ENCODE measurements at places on chromosomes 1 and 21. TPM values are rescaled to one million over a fixed set of nuclear protein-coding genes. Genes with fewer than 3 reads are reported as not detected.

DNA sequence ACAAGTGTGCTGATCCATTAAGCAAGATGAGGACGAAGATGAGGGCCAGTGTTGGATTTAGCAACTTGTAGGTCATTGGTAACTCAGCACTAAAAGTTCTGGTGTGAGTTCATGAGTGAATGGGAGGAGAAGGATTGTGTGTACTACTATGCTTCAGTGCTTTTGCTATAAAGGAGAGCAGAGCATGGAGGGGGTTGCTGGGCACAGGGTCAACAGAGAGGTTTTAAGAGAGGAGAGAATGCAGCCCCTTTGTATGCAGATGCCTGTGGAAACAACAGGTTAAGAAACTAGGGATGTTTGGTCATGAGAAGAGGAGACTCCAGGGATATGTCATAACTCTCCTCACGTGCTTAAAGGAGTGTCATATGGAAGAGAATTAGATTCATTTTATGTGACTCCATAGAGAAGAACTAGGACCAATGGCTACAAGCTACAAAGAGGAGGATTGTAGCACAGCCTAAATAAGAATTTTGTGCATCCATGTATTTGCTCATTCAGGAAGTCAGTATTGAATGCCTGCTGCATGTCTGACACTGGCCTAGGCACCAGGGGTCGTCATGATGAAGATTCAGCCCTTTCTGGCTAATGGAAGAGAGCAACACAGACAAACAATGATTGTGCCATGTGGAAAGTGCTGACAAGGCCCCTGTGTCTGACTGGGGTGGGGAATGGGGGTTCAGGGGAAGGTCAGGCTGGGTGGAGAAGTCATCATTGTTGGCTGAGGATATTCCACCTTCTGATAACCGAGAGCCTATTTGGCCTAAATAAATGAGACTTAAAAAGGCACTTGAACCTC lies 53.5 kb downstream of the KIRREL1 start:
- DNase-seq = no peak

DNA sequence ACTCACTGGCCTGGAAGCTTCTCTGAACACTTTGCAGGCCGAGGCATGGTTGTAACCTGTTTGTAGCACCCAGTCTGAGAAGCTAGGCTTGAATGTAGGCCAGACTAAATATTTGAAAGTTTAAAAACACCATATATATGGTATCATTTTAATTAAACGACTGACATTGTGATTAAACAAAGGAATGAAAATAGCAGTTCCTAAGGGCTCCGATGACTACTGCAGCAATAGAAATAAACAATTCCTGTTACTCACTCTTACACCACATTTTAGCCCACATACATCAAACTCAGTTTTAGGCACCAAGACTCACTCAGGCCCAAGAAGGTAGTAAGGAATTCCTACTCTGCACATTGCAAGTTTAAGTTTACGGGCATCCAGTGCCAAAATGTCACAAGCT lies 281.2 kb downstream of the AKT3 start:
- no peak for DNase-seq

Gene KIAA0040
- 17.7 TPM for polyA plus RNA-seq

GRCh38 chr21:41854426-41854995 lies 24.6 kb downstream of the PRDM15 start:
- no peak for DNase-seq

DNA sequence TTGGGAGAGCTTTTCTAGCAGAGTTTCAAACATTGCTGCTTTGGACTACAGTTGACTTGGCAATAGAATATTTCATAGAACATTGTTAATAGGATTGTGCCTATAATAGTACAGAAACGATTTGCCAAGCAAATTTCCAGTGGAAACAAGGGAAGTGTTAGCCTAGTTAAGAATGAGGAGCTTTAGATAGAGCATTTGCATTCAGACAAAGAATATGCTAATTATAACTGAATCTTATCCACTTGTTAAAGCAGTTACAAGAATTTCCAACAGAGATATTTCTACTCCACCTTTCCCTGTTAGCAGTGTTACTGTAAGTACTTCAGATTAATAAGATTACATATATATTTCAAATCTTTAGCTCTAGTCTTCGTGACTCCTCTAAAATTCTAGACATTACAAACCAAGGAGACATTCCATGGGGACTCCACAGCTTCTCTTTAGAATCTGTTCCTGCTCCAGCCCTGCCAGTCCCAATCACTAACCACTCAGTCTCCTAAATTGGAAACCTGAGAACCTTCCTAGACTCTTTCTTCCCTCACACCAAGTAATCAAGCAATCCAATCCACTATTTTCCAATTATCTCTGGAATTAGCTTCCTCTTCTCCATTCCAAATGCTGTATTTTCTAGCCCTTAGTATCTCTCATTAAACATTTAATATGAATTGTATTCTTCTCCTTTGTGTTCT lies 141.8 kb upstream of the PBX1 start:
- DNase-seq = no peak

- DNase-seq = no peak
These were observed 2.5 kb upstream of the TTLL10 start for GRCh38 chr1:1171161-1171545.

GRCh38 chr1:10950316-10951172 lies 61.9 kb upstream of the TARDBP start:
- no peak for DNase-seq

GRCh38 chr1:17866740-17867029 lies 111.6 kb downstream of the ACTL8 start:
- no peak for DNase-seq

DNA sequence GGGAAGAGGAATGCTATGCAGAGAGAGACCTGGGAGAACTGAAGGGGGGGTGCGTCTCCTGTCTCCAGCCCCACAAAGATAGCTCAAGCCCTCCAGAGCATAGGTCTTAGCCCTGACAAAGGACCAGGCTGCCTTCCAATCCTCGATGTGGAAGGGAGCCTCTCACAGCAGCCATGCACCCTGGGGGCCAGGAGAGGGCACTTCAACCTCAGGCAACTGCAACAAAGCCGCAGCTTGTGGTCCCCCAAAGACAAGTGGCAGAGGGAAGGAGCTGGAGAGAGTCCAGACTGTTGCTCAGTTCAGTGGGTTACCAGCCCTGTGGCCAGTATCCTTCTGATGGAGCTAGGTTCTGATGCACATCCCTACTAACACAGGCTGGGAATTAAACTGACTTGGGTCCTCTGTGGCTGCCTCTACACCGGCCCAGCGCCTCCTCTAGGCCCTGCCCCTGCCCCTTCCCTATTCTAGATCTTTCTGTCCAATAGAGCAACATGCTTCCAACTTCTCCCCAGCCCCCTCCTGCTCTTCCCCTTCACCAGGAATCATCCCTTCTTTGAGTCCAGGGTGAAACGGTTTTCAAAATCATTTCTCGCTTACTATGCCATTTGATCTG lies 100.7 kb upstream of the SPATA6 start:
- peak; percentile 21 for DNase-seq

DNA sequence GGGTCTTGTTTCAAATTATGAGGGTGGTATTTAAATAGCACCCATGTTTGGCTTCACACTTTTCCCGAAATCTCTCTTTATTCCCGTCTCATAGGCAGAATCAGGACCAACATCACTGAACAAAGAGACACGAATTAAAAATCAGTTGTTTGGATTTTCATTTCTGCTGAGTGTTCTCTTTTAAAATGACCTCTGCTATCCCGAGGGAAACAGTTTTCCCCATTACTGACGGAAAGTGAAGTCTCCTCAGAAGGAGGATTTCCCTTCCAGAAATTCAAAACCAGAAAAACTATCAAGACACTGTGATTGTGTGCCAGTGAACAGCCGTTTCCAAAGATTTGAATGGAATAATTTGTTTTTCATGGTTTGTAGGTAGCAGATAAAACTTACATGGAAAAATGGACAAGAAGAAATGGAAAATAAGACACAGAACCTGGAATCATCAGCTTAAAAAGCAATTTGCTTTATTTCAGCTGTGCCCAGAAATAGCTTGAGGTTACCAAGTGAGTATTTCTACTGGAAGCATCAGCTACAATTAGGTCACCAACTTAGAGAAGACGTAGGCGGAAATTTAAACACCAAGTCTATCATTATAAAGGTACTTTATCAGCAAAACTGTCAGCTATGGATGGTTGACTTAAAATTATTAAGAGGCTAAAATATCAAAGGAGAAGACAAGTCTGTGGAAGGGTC lies 68.5 kb downstream of the RUNX1 start:
- peak; percentile 45 for DNase-seq

DNA sequence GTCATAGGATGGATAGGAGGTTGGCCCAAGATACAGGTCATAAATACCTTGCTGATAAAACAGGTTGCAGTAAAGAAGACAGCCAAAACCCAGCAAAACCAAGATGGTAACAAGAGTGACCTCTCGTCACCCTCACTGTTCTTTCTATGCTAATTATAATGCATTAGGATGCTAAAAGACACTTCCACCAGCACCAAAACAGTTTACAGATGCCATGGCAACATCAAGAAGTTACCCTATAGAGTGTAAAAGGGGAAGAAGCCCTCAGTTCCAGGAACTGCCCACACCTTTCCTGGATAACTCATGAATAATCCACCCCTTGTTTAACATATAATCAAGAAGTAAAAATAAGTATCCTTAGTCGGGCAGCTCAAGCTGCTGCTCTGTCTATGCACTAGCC lies 671.9 kb downstream of the PTPRC start:
- no peak for DNase-seq

- DNase-seq = peak; percentile 21
These were observed 22.7 kb downstream of the SLC35D1 start for GRCh38 chr1:67031121-67031858.

Gene PGLYRP3
- polyA plus RNA-seq = not detected

DNA sequence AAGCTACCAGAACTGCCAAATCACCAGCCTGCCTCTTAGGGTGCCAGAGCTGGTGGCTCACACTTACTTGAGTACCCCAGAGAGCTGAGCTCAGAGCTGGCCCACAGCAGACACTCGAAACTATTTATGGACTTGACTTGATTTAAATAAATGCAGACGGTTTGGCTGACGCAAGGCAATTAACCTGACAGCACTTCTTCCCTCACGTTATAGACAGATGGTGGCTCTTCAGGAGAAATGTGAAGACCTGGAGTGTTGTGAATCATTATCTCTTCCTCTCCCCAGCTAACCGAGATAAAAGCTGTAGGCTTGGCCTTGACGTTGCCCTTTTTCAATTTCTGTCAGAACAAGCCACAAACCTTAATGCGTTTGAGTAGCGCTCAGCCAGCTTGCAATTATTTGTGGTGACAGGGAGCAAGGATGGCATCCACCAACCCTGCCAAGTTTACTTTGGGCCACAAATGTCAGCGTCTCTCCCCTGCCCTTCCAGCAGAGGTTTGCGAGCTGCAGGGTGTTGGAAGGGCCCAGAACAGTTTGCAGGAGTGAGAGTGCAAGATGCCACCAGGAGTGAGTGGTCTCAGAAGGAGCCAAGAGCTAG lies 34.0 kb upstream of the BCAR3 start:
- DNase-seq = no peak

- DNase-seq = no peak
These were observed 37.6 kb downstream of the ELF3 start for GRCh38 chr1:202047977-202048376.

Gene CAPZA1
- 61.4 TPM for polyA plus RNA-seq

Gene CPT2
- 12.3 TPM for polyA plus RNA-seq

Gene KCNT2
- 6.4 TPM for polyA plus RNA-seq

DNA sequence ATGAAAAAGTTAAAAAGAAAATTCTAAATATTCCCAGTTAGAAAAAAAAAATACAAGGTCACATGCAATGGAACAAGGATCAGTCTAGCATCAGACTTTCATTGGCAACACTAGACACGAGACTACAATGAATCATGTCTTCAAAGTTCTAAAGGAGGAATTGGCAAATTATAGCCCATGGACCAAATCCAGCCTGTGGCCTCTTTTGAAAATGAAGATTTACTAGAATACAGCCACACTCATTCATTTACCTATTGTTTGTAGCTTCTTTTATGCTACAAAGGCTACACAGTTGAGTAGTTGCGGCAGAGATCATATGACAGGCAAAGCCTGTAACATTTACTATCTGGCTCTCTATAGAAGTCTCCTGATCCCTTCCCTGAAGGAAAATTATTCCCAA lies 71.4 kb downstream of the MRPL39 start:
- DNase-seq = no peak

GRCh38 chr1:77239311-77239710 lies 20.1 kb upstream of the PIGK start:
- no peak for DNase-seq

DNA sequence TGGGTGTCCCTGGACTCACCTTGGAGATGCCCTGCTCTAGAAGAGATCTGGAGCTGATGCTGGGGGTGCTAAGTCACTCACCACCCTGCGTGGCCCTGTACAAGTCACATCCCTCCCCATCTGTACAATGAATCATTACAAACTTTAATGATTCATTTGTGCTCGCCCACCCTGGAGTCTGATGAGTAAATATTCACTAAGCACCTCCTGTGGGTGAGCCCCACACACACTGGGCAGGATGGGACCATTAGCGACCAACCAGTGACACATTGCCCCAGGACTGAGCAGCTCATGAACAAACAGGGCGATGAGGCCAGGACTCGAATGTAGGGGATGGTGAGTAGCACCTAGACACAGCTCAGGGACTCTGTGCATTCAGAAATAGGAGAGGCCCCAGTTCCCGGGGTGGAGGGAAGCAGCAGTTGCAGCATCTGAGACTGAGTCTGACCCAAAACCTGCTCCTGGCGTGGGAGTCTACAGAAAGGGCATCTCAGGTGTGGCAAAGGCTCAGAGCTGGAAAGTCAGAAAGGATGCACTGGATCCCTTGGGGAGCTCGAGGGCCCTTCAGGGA lies 18.1 kb upstream of the PDZK1IP1 start:
- no peak for DNase-seq

DNA sequence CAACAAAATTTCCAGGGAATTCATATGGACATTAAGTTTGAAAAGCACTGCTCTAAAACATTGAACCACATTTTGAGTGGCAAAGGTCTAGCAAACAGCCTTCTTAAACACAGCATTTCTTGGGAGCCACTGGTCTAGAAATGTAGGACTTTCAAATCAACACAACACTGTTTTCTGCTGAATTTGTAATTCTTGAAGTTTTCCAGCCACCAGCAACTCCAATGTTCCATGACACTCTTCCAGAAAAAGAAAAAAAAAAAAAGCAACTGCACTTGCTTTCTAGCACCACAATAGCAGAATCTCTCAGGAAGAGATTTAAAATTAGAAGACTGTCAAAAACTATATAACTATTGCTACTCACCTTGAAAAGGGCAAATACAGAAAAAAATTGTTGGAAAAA lies 4.5 kb downstream of the SYDE2 start:
- peak; percentile 11 for DNase-seq

DNA sequence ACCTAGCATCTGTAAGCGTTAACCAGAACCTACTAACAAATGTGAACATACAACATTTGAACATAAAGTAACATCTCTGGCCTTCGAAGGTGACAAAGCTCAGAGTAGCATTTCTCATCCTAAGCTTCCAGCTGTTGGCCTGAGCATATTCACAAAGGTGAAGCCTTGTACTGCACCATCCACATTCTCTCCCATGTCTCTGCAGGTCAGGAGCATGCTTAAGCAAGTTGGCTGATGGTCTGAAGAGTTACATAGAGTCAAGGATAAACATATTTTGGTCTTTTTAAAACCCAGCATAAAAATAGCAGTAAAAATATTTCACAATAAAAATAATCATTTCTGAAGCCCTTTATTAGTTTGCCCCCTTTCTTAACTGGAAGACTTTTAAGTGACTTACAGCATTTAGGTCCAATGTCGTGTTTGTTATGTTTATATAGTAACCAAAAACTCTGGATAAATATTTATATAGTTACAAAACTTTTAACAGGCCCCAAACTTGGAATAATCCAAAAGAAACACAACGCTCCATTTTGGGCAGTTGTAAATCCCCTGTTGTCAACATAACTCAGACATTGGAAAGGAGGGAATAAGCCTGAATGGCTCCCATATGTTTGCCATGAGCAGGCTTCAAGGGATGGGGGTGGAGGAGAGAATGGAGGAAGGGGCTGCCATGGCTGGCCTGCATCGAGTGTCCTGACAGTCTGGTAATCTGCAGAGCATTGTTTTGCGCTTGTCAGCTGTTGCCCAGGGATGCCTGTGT lies 42.8 kb upstream of the ENAH start:
- peak; percentile 82 for DNase-seq

Measured in muscle of arm (tissue), 14 donors.